Panc1 (cell line): ENCODE measurements at places on chromosomes 7 and 10.

GRCh38 chr7:33685981-33686683 lies 219.2 kb upstream of the BMPER start:
- DNase-seq: no peak

GRCh38 chr10:77539147-77539935 lies 98.3 kb downstream of the KCNMA1 start:
- no peak for DNase-seq

DNA sequence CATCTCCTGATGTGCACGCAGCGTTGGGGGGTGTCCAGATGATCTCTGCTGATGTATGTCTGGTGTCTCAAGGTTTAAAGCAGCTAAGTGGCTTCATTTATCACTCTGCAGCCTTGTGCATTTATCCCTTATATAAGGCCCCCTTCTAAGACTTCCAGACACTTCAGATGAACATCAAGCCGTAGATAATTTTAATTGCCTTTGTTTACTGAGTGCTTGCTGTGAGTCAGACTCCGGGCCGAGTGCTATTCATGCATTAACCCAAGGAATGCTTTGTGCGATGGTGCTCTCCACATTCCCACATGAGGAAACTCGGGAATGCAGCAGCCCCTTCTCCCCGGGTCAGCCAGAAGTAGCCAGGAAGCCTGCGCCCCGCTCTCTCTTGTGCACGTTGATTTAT lies 328.6 kb upstream of the COBL start:
- DNase-seq: no peak

GRCh38 chr10:122849900-122850605 lies 4.4 kb upstream of the CUZD1 start:
- no peak for DNase-seq

DNA sequence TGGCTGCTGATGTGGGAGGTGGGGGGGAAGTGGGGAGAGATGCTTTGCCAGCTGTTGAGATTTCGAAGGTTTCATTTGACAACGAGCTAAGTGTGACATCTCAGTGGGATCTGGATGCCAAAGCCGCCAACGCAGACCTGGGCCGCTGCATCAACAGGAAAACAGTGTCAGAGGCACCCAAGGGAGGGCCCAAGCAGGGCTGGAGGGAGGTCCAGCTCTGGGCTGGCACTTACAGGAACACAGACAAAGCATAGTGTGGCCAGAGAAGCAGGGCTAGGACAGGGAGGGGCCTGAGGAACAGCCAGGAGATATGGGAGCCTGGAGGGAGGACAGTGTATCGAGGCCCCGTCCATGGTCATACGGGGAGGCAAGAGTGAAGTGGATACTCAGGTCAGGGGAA lies 73.1 kb downstream of the GTF2IRD1 start:
- DNase-seq: no peak

DNA sequence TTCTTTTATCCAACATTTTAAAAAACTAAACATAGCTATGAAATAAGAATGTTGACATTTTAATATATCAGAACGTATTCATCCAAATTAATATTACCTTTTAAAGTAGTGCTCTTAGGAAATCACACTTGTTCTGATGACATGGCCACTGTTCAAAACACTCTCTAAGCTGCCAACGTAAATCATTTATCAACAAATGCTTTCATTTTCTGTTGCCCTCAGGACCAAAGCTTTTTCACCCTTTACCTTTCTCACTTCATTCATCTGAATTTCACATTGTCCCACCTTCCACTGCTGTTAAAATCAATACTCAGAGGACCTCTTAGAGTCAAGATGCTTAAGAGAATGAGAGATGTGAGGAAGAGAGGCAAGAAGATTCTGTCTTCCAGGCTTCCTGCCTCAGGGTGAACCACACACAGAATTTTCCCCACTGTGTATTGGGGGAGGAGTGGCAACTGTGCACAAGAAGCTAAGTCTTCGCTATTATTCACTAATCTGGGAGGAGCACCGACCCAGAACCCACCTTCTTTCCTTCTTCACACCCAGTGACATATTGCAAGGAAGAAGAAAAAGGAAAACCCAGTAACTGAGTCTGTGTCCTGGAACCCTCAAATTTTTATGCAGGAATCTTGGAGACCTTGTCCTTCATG lies 21.0 kb downstream of the HIBADH start:
- DNase-seq: no peak

GRCh38 chr7:107167483-107168232 lies 1.1 kb upstream of the HBP1 start:
- DNase-seq: peak; percentile 63

GRCh38 chr10:361203-362081 lies 226.2 kb downstream of the ZMYND11 start:
- DNase-seq: no peak

DNA sequence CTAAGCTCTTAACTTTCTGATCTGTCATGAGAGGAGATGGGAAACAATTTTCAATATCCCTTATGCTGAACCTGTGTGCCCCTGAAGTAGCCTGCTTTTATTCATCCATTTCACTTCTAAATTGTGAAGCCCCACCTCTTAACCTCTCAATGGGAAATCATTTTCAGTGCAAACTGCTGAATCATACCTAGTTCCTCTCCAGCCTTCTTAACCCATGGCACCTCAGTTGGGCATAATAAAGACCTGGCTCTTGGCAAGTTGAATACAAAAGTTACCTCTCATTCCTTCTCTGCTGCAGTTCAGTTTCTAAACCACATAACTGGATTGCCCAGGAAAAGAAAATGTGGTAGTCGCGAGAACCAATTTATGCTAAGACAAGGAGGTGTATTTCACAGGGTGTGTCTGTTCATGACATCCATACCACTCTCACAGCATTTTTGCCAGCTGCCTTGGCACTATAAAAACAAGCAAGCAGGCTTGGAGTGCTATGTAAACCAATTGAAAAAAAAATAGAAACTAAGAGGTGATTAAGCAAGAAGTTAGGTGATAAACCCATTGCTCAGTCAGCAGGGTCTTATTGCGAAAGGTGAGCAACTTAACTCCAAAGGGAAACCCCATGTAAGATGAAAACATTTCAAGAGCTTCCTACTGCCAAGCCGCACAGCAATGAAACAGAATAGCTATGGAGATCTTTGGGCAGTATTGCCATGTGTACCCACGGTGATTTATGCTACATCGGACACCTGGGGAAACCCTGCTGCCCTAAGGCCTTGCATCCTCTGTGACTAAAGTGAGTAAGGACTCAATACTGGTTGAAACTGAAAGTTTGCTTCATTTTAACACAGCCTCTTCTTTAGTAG lies 57.0 kb upstream of the DKK1 start:
- no peak for DNase-seq

DNA sequence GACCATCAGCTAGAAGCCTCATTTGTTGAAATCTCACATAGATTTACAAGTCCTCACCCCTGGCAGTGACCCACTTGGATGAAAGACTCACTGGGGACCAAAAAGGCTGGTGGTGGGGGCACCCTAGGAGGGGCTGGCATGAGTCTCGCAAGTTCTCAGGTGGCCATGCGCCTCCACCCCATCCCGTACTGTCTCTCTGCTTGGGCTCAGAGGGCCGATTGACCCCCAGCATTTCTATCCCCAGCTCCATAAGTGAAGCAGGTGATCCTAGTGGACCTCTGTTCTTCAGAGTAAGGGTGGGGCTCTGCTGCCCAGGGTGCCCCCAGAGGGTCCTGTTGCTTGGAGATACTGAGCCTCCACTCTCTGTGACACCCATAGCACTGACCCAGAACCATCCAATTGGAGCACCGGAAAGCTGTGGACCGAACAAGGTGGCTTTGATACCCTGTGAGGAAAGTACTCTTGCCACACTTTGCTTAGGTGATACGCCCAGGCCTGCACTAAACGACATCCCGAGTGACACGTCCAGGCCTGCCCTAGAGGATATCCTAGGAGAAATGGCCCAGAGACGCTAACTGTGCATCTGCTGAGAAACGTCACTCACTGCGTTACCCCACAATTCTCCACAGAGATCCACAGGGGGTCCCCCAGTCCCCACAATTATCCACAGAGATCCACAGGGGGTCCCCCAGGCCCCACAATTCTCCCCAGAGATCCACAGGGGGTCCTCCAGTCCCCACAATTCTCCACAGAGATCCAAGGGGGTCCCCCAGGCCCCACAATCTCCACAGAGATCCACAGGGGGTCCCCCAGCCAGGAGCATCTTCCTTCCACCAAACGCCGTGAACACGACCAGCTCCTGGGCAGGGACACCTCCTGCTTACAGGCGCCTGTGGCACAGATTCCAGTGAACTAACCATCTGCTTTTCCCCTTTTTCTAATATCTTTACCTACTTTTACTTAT lies 262.9 kb downstream of the PTPRN2 start:
- DNase-seq: no peak

DNA sequence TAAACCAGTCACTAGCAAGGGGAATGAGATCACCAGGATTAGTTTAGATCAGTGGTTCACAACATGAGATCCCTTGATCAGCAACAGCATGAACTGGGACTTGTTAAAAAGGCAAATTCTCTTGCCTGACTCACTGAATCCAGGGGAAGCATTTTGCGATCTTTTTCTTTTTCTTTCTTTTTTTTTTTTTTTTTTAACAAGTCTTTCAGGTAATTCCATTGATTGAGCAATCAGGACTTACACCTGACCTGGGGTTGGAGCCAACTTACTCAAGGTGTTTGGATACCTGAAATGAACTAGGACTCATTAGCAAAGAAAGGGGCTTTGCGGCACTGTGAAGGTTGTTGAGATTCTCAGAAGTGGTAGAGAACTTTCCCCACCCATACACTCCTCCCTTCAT lies 47.1 kb upstream of the PRR15 start:
- no peak for DNase-seq

- no peak for DNase-seq
Measured at GRCh38 chr10:34723750-34724149, 91.3 kb downstream of the PARD3 start.

DNA sequence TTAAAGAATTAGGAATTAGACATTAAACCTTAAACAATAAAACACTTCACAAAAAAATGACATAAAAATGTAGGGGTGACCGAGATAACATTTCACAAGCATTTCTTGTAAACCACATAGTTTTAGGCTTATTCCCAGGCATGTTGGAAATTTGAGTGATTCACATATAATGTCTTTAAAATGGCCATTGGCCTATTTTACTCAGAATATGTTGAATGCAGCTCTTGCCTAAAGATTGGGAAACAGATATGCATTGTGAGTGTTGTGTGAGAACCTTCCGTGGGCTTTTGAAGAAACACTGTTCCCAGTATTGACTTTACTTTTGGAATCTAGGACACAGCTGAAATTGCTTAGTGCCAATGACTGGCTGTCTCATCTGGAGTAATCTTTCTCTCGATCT lies 79.6 kb downstream of the ARL5B start:
- no peak for DNase-seq

GRCh38 chr7:105978035-105978434 lies 15.0 kb downstream of the CDHR3 start:
- no peak for DNase-seq

GRCh38 chr7:129578829-129579228 lies 32.7 kb upstream of the NRF1 start:
- DNase-seq: no peak

DNA sequence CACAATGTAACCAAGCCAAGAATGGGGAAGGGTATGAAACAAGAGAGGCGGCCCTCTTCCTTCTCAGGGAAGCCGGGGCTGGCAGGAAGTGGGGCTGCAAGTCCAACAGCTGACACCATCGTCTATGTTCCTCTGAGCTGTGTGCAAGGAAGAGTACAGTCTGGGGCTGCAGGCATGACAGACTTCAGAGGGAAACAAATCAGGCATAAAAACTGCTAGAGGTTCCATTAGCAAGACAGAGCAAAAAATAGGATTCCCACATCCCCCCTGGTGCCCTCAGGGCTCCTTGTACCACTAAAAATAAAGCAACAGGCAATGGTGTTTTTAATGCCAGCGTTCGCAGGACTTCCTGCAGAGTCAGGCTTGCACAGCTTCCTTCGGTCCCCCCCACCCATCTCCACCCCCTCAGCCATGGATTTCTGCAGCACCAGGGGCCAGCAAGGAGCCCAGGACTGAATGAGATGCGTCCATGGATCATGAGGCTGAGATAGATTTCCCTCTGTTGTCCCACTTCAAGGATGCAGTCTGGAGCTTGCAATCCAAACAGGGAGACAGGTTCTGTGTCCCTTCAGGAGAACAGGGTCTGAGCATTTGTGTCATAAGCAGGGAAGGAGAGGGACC lies 34.6 kb downstream of the KCNMA1 start:
- DNase-seq: no peak

DNA sequence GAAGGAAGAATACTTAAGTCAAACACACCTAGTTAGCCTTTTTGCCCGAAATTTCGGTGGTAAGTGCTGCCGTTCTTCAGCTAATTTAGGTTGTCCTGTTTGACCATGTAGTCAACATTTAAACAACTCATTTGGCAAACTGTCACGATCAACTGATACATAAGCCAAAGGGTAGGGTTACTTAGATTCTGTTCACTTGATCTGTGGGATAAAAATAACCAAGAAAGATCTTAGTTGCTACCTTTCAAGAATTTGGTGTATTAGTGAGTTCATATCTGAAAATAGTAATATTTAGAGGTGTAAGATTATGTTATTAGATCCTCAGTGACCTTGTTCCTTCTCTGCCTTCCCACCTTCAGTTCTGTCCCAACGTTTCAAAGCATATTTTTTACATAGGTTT lies 2.0 kb downstream of the TNKS2 start:
- DNase-seq: no peak

GRCh38 chr10:68492118-68492517 lies 20.3 kb upstream of the DNA2 start:
- no peak for DNase-seq

GRCh38 chr7:41334071-41334862 lies 368.6 kb downstream of the INHBA start:
- no peak for DNase-seq

DNA sequence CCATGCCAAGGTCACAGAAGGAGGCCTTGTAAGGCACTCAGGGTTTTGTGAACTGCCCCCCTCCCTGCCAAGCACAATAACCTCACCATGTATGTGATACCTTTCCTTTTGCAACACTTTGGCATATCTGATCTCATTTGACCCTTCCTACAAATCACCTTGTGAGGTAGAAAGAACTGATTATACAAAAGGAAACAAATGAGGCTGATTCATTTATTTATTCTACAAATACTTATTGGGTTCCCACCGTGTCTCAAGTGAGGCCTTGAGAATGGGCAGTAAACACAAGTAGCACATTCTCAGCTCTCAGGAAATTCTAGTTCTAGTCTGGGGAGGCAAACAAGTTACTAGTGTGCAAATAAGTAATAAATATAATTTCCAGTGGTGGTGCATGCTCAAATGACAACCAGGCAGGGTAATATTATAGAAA lies 19.6 kb downstream of the PLCE1 start:
- no peak for DNase-seq

DNA sequence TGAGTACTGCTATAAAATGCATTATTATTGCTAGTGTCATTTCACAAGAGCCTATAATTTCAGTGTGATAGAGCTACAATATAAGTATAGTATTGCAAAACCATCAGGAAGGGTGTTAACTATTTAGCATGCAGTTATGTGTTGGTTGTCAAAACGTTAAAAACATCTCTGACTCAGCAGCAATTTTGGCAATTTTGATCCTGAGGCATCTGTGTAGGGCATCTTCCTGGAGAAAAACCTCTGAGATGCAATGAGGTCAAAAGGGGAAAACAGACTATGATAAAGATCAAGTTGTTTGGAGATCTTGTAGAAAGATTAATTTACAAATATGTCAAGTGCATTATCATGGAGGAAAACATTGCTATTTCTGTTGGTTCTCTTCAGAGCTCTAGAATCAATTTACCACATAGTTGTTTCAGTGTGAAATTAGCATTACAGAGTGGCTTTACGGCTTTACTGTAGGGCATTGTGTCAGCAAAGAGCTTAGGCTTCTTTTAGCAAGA lies 5.3 kb downstream of the CFTR start:
- no peak for DNase-seq
